D721Med (cell line): ENCODE measurements at places on chromosomes 5 and 9.

GRCh38 chr5:169717288-169717687 is 80.2 kb downstream of the DOCK2 start:
- DNase-seq: no peak

- DNase-seq: no peak
Observed at GRCh38 chr5:105730982-105731381, 1939.8 kb downstream of the EFNA5 start.

- no peak for DNase-seq
Observed at GRCh38 chr9:123615381-123615780, 259.4 kb downstream of the CRB2 start.

DNA sequence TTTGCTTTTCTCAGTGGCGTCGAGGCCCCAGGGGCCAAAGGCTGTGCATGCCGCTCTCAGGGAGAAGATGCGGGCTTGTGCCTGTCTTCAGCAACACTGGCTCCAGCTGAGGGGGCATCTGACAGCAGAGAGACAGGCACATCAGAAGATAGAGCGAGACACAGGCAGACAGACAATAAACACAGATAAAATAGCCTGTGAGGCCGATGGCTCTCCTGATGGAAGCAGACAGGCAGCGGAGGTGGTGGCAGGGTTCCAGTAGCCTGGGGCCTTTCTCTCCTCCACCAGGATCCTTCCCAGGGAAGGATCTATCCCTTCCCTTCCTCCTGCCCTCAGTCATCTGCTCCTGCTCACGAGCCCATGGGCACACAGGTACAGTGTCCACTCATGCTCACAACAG is 16.6 kb upstream of the UNC5A start:
- no peak for DNase-seq

- no peak for DNase-seq
Observed at GRCh38 chr5:170404398-170404797, 15.2 kb upstream of the KCNMB1 start.

DNA sequence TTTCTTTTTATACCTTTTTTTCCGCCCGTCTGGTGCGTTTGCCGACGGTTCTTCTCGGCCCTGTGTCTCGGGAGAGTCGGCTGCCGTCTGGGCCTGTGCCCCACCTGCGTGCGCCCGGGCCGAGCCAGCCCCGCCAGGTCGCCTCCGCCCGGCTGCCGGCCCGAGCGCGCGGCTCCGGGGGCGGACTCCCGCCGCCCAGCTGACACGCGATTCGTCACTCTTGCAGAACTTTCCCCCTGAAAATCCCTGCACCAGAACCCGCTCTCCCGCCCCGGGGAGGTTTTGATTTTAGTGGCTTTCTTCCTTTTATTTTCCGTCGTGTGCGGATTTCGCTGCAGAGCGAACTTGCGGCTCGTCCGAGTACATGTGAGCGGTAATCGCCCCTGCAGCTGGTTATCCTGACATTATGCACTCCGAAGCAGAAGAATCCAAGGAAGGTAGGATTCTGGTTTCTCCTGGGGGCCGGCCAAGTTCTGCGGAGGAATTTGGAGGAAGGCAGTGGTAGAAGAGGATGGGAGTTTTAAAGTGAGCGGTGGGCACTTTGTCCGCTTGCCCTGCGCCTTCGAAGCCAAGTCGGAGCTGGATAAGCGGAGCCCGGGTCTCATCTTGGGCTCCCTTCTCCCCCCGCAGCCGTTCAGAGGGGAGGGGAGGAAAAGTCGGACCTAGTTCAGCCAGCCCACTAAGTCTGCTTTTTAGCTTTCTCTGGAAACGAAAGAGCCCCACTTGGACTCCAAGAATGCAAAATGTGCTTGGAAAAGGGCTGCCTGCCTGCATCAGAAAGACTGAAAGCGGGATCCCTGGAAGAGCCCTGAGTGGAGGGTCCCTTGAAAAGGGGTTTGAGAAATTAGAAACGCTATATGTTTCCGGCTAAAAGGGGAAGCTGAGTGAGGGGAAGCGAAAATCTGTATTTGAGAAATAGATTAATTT is at the start of gene TNFAIP8:
TSS of gene TNFAIP8 (plus strand) at position 335 of the 927 bp plus-strand sequence. CDS start at position 407, 72 bp downstream.
- DNase-seq: no peak

DNA sequence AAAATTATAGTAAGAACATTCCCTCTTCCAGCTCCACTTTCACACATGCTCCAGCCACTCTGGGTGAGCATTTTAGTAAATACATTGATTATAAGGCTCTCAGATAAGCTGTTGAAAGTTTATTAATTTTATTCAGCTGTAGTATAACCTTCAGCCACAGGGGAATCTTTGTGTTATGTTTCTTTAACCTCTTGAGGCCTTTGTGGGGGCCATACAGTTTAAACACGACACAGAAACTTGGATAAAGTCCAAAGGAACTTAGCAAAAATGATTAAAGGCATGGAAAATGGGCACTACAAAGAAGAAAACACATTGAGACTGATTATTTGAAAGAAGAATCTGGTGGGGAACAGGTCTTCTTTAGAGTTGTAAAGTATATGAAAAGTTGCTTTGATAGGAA is 70.2 kb downstream of the AOPEP start:
- DNase-seq: no peak

GRCh38 chr5:133425222-133425621 is 187.1 kb downstream of the FSTL4 start:
- no peak for DNase-seq

GRCh38 chr9:77910194-77910621 is 121.4 kb downstream of the GNAQ start:
- no peak for DNase-seq

DNA sequence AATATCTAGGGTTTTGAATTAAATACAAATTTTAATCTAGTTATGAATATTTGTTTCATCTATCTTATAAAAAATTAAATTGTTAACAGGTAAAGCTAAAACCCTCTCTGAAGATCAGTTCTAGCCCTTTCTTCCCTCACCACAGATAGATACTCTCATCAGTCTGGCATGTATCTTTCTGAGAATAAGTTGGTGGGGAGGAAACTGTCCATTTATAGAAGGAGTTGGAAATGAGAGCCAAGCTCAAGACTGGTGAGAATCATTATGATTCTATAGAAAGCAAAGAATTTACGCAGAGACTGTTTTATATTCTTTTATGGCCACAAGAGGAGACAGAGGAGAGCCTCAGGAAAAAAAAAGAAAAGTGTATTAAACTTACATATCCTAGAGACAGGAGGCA is 59.0 kb downstream of the STARD4 start:
- no peak for DNase-seq

- DNase-seq: no peak
Observed at GRCh38 chr5:87121304-87122150, 146.2 kb upstream of the RASA1 start.

GRCh38 chr5:43515678-43516048 is 715 bp upstream of the C5orf34 start:
- DNase-seq: no peak

GRCh38 chr5:6838736-6839135 is 125.5 kb downstream of the TENT4A start:
- DNase-seq: no peak

DNA sequence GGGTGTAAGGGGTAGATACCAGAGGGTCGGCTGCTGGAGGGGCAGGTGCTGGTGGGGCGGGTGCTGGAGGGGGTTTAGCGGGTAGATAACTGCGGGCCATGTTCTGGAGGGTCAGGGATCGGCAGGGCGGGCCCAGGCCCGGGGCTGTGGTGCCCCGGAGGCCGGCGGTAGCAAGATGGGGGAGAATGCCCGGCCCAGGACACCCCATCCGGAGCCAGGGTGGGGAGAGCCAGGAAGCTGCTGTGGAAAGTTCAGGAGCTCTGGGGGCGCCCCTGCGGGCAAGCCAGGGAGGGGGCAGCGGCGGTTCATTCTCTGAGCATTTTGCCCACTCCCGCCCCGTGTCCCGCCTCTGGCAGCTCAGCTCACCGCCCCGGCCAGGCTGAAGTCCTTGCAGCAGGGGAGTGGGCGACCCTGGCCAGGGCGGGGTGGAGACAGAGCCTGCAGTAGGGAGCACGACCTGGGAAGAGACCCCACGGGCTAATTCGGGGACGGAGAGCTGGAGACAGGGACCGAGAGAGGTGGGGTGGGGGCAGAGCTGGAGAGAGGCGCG is 538 bp downstream of the PRRT1B start:
- no peak for DNase-seq

DNA sequence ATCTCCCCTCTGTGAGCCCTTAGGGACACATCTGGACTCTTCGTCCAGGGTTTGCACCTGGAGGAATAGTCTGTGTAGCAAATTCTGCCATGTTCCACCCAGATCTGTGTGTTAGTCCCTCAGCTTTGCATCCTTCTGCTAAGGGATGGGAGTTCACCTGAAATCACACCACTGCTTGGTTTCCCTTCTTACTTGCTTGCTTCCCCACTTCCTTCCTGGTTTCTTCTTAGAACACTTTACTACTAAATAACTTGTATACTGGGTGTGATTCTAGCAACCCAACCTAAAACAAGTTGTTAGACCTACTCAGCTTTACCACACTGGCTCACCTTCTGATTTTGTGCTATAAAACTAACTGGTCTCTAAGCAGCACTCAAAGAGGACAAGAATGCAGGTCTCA is 202.6 kb upstream of the MAP3K1 start:
- DNase-seq: no peak

GRCh38 chr9:91744114-91744513 is 205.9 kb downstream of the ROR2 start:
- DNase-seq: no peak

DNA sequence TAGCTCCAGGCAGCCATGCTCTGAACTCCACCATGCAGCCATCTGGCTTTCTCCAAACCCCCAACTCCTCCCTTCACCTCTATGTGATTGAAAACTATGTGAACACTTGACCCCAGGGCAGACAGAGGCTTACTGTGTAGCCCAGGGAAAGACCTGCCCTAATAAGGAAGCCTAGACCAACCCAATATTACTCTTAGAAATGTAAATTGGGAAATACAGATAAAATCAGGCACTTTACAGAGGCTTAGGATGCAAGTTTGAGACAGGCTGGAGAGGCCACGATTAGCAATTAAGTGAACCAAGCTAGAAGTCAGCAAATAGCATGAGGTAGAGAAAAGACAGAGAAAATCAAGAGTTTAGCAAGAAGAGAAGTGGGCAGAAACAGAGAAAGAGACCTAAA is 141.7 kb upstream of the ABCA1 start:
- no peak for DNase-seq

- no peak for DNase-seq
Observed at GRCh38 chr5:14186059-14186830, 43.1 kb downstream of the TRIO start.

DNA sequence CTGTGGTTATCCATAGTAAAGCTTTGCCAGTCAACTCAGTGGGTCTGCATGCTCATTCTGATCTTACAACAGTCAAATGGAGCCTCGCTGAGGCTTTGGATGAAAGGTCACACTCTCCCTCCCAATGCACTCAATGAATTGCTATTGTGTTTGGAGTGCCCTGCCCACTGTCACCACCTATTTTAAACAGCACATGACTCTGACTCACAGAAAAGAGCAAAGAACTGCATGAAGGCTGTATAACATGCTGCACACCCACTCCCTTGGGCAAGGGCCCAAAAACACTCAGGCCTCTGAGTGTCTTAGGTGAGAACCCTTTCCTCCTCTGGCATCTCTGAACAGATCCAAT is 118.7 kb upstream of the CCDC112 start:
- no peak for DNase-seq

DNA sequence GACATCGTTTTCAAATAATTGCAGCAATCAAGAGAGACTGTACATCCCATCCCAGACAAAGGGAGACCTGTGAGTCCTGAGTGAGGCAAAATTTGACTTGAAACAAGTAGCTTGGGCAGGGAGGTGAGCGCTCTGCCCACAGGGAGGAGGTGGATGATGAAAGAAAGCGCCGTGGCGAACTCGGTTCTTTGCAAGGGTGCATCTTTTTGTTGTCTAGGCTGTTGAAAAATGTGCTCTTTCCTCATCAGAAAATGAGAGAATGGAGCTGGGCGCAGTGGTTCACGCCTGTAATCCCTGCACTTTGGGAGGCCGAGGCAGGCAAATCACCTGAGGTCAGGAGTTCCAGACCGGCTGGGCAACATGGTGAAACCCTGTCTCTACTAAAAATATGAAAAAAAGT is 150.5 kb downstream of the GAPVD1 start:
- no peak for DNase-seq

- DNase-seq: no peak
Observed at GRCh38 chr9:83966209-83966582, 13.8 kb downstream of the HNRNPK start.

DNA sequence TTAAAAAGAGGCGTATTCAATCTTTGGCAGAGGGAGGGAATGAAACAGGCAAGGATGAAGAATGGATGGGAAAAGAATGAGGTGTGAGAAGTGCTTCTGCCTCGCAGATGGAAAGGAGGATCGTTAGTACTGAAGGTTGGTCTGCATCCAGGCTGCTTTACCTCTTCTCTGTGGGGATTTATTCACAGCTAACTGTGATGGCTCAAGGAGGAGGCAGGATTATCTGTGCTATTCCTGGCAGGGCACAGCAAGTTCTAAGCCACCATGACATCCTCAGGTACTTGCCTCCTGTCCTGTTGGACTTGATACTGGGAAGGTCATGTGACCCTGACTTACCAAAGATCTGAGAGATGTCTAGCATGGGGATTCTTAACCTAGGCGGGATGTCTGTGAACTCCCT is 84.3 kb downstream of the GDNF start:
- no peak for DNase-seq

GRCh38 chr5:174272671-174273070 is 227.2 kb downstream of the NSG2 start:
- no peak for DNase-seq

DNA sequence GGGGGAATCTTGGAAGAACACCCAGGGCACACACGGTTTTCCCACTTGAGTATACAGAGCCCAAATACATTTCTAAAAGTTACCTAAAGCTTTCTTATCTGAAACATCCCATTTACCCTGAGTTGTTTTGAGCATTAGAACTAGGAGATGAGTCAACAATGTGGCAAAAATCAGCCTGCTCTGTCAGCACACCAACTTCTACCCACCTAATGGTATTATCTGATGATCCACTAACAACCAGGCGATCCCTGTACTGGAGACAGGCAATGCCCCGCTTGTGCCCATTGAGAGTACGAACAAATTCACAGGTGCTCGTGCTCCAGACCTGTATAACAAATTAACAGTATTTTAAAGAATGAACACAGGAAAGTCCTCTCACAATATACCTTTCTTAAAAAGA is 87.0 kb downstream of the SMIM23 start:
- DNase-seq: no peak

GRCh38 chr5:154197801-154198491 is 7.4 kb downstream of the GALNT10 start:
- no peak for DNase-seq

GRCh38 chr5:33462456-33462855 is 21.7 kb downstream of the TARS1 start:
- no peak for DNase-seq

DNA sequence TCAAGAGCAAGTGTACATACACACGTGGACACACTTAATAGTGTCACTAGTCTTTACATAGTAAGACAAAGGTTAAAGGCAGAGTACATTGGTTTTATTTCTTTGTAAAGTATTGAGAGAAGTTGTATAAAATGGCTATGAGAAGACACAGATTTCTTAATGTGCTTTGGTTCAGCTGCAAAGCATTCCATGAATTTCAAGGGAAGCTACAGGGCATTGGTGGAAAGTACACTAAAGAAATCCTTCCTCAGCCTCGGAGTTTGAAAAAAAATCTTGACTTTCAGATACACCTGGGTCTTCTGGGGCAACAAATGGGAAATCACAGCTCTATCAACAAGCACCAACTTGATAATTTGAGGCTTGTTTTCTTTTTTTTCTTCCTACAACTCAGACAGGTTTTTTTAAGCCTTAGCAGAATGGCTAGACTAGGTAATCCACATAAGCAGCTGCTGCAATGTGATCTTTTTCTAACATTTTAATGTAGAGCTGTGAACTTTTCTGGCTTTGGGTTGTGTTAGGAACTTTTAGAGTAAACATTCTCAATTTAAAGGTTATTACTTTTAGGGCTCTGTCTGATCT is 140.4 kb upstream of the FST start:
- no peak for DNase-seq

GRCh38 chr9:2271426-2271825 is 256.3 kb downstream of the SMARCA2 start:
- no peak for DNase-seq
